SW480 (cell line): ENCODE measurements at places on chromosomes 12 and 14.
A peak's percentile ranks its signal among the peaks of the same experiment; 100 is the strongest.

GRCh38 chr14:99026471-99026870 is 245.5 kb downstream of the BCL11B start:
- DNase-seq = no peak

- DNase-seq = no peak
These were observed 80.2 kb downstream of the ELK3 start for GRCh38 chr12:96274331-96274730.

GRCh38 chr12:80411787-80412186 is 32.2 kb upstream of the PTPRQ start:
- no peak for DNase-seq

- DNase-seq = no peak
These were observed 5.8 kb downstream of the SLC48A1 start for GRCh38 chr12:47778881-47779280.

GRCh38 chr12:100213016-100213891 is 12.6 kb downstream of the ACTR6 start:
- no peak for DNase-seq

DNA sequence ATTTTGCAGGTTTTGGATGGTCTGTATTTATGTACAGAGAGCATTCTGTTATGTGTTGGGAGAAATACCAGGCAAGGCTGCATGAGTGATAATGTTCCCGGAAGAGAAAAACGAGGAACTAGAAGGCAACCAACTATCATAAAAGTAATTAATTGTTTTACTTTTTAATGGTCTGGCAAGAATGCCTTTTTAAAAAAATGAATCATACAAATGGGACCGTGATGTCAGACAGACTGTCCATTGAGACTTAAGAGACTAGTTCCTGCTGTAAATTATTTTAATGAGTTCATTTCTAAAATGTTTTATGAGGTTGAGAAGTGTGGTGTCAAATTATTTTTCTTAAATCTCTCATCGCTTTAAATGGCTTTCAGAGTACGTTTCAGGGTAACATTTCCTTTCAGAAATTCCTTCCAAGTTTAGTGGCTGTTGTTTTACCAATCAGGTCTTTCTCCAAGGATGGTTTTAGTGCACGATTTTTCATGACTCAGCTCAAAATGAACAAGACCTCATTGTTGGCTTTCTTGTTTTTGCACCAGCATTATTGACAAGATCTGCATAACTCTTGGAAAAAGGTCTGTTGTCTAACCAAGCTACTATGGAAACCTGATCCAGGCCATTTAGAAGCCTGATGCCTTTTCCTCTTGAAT is 86.1 kb upstream of the ARHGAP5 start:
- DNase-seq = no peak

DNA sequence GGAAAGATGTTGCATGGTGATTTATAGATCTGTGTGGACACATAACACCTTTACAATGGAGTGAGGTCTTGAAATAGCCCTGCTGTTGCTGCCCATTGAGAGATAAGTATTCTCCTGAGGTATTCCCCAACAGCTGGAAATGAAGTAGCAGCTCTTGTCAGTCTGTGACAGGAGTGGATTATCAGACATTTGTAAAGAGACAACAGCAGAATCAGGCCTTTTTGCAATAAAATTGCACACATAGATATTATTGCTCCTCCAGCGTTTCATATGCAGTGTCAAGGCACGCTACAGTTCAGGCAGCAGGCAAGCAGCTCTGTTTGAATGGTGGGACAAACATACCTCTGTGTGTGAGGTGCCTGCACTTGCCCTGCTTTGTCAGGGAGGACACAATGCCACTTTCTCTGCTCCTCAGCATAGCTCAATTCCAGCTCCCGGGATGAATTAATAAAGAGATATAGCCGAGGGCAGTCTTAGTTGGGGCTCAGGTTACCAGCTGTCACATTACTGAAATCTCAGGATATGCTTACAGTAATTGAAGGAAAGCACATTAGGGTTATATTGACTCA is 49.4 kb downstream of the BICD1 start:
- DNase-seq = no peak

GRCh38 chr14:53953002-53953827 is 3.4 kb downstream of the BMP4 start:
- peak; percentile 85 for DNase-seq

- no peak for DNase-seq
These were observed 42.1 kb upstream of the SOCS2 start for GRCh38 chr12:93530358-93530757.

GRCh38 chr12:49776413-49776812 is 35.1 kb downstream of the TMBIM6 start:
- DNase-seq = peak; percentile 71

DNA sequence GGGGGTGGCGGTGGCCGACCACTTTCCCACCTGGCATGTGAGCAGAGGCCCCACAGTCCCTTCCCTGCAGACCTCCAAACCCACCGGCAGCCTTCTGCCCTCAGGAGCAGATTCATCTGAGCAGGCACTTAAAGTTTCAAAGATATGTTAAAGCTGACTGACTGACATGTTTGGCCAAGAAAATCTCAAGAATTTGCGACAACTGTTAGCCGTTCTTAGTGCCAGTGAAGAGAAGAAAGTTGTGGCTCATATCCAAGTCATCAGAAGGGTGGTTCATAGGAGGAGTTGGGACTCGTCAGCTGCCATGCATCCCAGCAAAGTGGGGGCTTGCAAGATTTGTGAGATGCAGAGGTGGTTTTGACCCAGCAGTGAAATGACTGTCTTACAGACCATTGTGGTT is 27.2 kb downstream of the ELK3 start:
- DNase-seq = no peak

GRCh38 chr14:99315197-99315596 is 43.2 kb upstream of the BCL11B start:
- DNase-seq = no peak

DNA sequence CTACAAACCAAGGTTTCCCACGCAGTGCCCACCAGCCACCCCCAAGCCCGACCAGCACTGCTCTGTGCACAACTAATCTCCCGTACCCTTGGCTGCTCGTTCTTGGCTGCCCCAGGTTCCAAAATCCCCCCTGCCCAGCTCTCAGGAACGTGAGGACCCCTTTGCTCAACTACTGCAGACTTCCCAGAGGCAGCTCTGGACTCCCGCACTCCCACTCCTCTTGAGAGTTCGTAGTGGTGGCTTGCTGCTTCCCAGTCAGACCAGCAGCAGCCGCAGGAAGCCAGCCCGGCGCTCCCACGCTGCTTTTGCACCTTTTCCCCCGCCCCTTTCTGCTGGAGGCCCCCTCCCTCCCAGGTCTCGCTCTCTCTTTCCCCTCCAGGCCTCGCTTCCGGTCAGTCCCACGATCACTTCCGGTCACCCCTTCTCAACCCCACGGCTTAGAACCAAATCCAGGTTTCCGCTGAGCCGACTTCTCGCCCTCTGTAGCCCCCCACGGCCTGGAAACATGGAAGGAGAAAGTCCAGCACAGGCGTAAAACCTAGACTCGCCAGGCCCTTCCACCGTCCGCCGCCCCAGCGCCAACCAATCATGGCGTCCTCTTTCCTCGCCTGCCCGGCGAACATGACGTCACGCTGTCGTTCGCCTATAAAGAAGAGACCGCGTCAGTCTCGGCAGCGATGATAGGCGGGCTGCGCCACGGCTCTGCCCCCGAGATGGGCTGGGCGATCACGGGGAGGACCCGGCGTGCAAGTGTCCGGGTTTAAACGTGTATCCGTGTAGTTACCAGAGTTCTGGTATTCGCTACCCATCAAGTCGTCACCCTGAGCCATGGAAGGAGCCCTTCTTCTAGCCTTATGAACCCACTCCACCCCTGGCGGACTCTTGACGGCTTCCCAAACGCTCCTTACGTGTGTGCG is at the start of gene TFCP2:
TSS of gene TFCP2 (minus strand) at position 621 of the 917 bp plus-strand sequence. CDS start 713 bp downstream, outside the sequence.
- peak; percentile 95 for DNase-seq

GRCh38 chr12:121804417-121805111 is 755 bp downstream of the SETD1B start:
- DNase-seq = peak; percentile 50

GRCh38 chr12:130286741-130287440 is 50.8 kb upstream of the PIWIL1 start:
- no peak for DNase-seq

DNA sequence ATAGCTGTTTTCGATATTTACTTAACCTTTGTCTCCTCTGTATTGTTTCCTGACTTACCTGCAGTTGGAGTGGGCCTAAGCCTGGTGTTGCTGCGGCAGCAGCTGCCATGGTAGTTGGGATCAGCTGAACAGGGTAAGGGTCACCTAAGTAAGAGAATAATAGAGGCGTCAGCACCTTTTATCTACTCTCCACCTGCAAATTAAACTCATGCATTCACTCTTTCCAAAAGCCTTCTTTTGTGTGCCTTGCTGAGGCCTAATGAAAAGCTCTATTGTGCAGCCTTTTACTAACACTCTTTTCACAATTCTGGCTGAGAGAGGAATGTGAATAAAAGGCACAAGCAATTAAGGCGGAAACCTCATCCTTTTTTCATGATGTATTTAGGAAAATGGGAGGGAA is 308.7 kb downstream of the SOX5 start:
- DNase-seq = peak; percentile 36

DNA sequence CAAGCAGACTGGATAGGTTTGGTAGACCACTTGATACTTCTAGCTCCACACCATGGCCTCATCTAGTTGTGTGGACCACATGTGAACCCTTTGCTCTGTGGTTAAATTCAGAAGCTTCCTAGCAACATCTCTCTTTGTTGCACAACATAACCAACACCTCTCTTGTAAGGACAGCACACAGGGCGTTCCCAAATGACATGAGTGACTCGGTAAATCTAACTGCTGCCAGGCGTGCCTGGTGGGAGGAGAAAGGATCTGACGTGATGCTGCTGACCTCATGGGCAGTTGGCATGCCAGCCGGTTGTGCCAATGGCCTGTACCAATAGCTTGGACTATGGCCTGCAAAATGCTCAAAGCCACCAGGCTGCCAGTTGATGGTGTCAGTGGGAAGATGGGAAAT is 93.8 kb downstream of the CPSF2 start:
- peak; percentile 13 for DNase-seq

GRCh38 chr14:76546426-76547221 is 170.7 kb downstream of the ESRRB start:
- DNase-seq = peak; percentile 59

DNA sequence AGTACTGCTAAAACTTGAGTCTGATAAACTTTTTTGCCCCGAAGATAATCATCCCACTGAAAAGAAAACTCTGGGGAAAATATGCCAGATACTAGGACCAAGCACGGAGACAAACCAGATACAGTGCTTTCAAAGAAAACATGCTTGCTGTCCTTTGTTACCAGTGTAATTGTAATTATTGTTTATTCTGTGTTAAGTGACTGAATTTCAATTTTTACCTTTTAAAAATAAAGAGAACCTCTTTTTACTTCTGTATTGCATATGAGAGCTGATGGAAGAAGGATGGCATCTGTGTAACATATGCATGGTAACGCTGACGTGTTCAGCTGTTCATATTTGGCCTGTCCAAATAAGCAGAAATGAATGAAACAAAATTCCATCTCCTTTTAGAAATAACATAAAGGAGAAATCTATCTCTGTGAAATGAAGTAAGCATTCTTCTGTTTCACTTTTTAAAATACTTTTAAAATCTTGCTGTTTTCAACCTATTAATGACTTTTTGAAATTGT is 22.5 kb downstream of the SLC35E3 start:
- DNase-seq = no peak

DNA sequence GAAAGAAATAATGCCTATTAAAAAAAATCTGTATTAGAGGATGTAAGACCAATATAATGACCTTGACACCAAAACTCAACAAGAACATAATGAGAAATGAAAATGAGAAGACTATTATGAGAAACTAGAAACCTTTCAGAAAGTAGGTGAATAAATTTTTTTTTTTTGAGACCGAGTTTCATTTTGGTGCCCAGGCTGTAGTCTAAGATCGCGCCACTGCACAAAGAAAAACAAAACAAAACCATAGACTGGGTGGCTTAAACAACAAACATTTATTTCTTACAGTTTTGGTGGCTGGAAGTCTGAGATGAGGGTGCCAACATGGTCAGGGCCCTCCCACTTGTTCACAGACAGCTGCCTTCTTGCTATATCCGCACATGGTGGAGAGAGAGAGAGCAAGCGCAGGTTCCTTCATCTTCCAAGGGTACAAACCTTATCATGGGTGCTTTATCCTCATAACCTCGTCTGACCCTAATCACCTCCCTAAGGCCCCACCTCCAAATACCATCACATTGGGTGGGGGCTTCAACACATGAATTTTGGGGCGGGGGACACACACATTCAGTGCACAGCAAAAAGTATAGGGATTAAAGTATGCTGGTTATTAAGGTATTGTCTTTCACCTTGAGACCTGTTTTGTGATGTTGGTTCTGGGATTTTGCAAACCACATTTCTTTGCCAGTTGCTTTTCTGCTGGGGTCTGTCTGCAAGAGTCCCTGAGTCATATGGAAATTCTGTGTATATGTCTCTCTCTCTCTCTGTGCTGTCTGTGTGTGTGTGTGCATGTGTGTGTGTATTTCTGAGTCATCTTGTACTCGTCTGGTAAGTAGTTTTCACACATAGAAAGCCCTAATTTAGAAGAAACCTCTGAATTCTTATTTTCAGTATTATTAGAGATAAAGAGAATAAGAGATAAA is 26.2 kb downstream of the ZCRB1 start:
- DNase-seq = peak; percentile 2

- DNase-seq = no peak
These were observed 1.8 kb upstream of the CEP170B start for GRCh38 chr14:104863131-104863862.

- no peak for DNase-seq
These were observed 8.7 kb upstream of the SELPLG start for GRCh38 chr12:108642269-108642870.

DNA sequence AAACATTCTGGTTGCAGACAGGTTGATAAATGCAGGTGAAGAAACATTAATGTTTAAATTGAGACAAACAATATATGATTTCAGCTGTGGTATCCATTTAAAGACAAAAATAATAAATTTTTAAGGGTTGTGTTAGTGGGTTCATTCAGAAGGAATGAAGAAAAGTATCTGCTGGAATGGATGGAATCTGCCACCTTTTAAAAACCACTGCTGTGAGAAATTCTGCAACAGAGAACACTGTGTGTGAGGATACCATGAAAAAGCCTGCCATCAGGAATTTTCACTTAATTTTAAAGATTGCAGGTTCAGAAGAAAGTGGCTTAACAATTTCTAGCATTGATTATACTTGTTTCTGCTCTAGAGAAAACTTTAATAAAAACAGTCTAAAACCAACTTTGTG is 184.6 kb upstream of the SOX5 start:
- no peak for DNase-seq

DNA sequence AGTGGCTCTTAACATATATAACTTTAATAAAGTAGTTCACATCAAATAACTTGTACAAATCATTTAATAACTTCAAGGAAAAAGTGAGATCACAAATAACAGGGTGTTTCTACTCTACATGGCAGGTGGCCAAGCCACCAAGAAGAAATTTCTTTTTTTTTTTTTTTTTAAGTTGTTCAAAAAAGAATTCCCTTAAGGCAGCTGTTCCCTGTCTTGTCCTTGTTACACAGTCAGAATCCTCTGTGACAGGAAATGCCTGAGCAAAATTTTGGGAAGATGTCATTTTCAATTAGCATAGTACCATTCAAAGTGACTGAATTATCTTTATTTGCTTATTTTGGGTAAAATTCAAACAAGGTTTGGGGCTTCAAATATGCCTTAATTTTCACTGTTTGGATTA is 79.4 kb downstream of the LIN7A start:
- DNase-seq = no peak
